ENCODE measurements at places on chromosomes 11 and 22. TPM values are rescaled to one million over a fixed set of nuclear protein-coding genes. Genes with fewer than 3 reads are reported as not detected.
A peak's percentile ranks its signal among the peaks of the same experiment; 100 is the strongest.

Gene PHF21B
- not detected for total RNA-seq

DNA sequence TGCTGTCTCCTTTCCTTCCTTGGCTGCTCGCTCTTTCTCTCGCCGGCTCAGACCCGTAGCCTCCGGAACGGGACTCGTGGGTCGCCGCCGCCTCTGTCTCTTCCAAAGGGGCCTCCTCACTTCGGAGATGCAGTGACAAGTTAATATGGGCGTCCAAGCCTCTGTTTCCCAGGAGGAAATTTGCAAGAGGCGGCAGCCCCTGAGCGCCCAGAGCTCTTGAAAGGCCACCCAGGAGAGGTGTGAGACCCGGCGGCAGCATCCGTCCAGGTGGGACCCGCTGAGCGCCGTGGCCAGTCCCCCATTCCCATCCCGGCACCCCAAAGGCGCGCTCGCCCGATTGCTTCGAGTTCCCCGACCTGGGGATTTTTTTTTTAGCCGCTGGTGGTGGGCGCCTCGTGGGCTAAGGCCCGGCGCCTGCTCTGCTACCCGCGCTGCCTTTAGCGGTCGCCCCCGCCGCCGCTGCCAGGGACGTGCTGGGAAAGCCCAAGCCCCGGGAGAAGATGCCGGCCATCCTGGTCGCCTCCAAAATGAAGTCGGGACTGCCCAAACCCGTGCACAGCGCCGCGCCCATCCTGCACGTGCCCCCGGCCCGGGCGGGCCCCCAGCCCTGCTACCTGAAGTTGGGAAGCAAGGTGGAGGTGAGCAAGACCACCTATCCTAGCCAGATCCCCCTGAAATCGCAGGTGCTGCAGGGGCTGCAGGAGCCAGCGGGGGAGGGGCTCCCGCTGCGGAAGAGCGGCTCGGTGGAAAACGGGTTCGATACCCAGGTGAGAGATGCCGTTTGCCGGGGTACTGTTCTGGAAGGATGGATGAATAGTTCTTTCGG lies 772 bp downstream of the NAV2 start:
- no peak overlapping the region for H3K27ac ChIP-seq
- H3K36me3 ChIP-seq, result no peaks in the 10 kb centered on the region
- peak; percentile 2 for DNase-seq
- H3K27me3 ChIP-seq, result peaks cover 50% of the 10 kb centered on the region

- peak; percentile 31 for DNase-seq
- no peak overlapping the region for H3K4me3 ChIP-seq
- H3K36me3 ChIP-seq, result no peaks in the 10 kb centered on the region
- no peak overlapping the region for H3K27ac ChIP-seq
- no peaks in the 10 kb centered on the region for H3K4me1 ChIP-seq
- H3K27me3 ChIP-seq, result no peaks in the 10 kb centered on the region
These were observed 25.8 kb downstream of the KCNC1 start for GRCh38 chr11:17760102-17761029.

Gene PDGFD
- not detected for total RNA-seq

GRCh38 chr11:117544130-117544800 lies 216.6 kb downstream of the CEP164 start:
- H3K27ac ChIP-seq, result no peak overlapping the region
- no peaks in the 10 kb centered on the region for H3K36me3 ChIP-seq

Gene TFIP11
- total RNA-seq, result 45.9 TPM

- H3K27me3 ChIP-seq, result peaks cover 37% of the 10 kb centered on the region
- H3K27ac ChIP-seq, result no peak overlapping the region
- peaks cover 12% of the 10 kb centered on the region for H3K4me1 ChIP-seq
- no peak for DNase-seq
- no peaks in the 10 kb centered on the region for H3K36me3 ChIP-seq
These were observed 51.4 kb upstream of the WNT7B start for GRCh38 chr22:46028106-46028991.

- H3K4me3 ChIP-seq, result peak overlapping the region; percentile 94
- H3K36me3 ChIP-seq, result peaks cover 25% of the 10 kb centered on the region
- peak overlapping the region; percentile 98 for H3K27ac ChIP-seq
- no peaks in the 10 kb centered on the region for H3K27me3 ChIP-seq
These were observed 1.0 kb upstream of the ZNF143 start for GRCh38 chr11:9459667-9460321.

- no peak overlapping the region for H3K27ac ChIP-seq
- H3K27me3 ChIP-seq, result peaks cover 7% of the 10 kb centered on the region
- H3K4me3 ChIP-seq, result no peak overlapping the region
- peaks cover 5% of the 10 kb centered on the region for H3K4me1 ChIP-seq
- DNase-seq, result no peak
These were observed 23.8 kb upstream of the OAF start for GRCh38 chr11:120186774-120187591.

GRCh38 chr11:36105743-36106581 lies 162.1 kb downstream of the LDLRAD3 start:
- H3K4me3 ChIP-seq, result no peak overlapping the region
- peaks cover 7% of the 10 kb centered on the region for H3K27me3 ChIP-seq
- H3K4me1 ChIP-seq, result no peaks in the 10 kb centered on the region
- H3K27ac ChIP-seq, result no peak overlapping the region
- no peaks in the 10 kb centered on the region for H3K36me3 ChIP-seq

Gene APOBEC3B
- total RNA-seq, result 3.4 TPM

DNA sequence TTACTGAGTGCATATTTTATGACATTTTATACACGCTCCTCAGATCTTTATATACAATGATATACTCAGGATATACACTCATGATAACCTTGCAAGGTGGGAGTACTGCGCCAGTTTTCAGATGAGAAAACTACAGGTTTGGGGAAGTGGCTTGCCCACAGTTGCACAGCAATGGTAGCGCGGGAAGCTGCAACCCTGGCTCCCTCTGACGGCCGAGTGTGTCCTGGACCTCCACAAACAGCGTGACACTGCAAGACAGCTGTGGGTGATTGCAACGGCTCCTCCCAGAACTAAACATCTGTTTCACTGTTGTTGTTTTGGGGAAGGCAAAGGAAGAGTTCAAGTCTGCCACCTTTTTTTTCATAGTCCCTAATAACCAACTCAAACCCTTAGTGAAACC lies 47.0 kb downstream of the PACSIN2 start:
- no peak for DNase-seq
- no peak overlapping the region for H3K4me3 ChIP-seq
- no peak overlapping the region for H3K27ac ChIP-seq
- H3K4me1 ChIP-seq, result peaks cover 54% of the 10 kb centered on the region
- H3K27me3 ChIP-seq, result no peaks in the 10 kb centered on the region
- H3K36me3 ChIP-seq, result peaks cover 27% of the 10 kb centered on the region

DNA sequence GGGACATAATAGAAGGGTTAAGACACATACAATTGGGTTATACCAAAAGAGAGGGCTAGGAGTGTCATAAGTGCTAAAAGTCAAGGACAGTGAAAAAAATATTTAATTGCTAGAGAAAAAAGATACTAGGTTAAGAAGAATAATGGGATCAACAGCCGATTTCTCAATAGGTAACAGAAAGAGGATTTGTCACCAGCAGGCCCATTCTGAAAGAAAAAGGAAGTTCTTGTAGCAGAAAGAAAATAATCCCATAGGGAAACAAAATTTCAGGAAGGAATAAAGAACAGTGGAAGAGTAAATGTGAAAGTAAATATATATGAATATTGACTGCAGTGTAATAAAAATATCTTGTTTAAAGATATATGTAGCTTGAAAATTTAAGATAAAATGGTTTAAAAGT lies 43.3 kb upstream of the ADORA2A start:
- H3K4me1 ChIP-seq, result peaks cover 12% of the 10 kb centered on the region
- H3K4me3 ChIP-seq, result no peak overlapping the region
- H3K36me3 ChIP-seq, result peaks cover 22% of the 10 kb centered on the region

DNA sequence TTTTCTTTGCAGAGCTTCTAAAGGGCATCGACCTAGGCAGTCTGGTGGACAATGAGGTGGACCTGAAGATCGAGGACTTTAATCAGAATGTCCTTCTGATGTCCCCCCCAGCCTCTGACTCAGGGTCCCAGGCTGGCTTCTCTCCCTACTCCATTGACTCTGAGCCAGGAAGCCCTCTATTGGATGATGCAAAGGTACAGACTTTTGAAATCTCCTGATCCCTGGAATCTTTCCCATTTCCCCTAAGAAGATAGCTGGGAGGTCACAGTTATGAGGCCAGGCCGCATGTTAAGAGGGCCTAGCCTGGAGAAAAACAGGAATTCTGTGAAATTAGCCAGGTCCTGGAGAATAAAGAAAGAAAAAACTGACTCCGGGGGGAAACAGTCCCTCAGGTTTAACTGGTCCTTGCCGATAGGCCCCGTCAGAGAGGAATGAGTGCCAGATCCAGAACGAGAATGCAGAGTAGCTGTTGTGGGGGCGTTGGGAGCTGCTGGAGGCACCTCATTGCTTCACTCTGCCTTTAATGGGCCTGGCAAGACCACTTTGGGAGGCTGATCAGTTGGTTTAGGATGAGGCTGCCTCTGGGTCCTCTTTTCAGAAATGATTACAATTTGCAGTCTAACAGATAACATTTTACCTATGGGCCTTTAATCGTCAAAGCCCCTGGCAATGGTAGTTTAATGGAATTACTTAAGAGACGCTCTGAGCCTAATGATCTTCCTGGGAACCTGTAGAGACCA lies 39.2 kb downstream of the SHISA8 start:
- peaks cover 46% of the 10 kb centered on the region for H3K4me1 ChIP-seq
- no peak overlapping the region for H3K27ac ChIP-seq
- H3K4me3 ChIP-seq, result no peak overlapping the region
- no peaks in the 10 kb centered on the region for H3K27me3 ChIP-seq
- peaks cover 55% of the 10 kb centered on the region for H3K36me3 ChIP-seq
- DNase-seq, result no peak

GRCh38 chr11:117816846-117817367 lies 7.6 kb downstream of the FXYD2 start:
- peak; percentile 30 for DNase-seq
- H3K27me3 ChIP-seq, result no peaks in the 10 kb centered on the region
- H3K36me3 ChIP-seq, result peaks cover 3% of the 10 kb centered on the region

DNA sequence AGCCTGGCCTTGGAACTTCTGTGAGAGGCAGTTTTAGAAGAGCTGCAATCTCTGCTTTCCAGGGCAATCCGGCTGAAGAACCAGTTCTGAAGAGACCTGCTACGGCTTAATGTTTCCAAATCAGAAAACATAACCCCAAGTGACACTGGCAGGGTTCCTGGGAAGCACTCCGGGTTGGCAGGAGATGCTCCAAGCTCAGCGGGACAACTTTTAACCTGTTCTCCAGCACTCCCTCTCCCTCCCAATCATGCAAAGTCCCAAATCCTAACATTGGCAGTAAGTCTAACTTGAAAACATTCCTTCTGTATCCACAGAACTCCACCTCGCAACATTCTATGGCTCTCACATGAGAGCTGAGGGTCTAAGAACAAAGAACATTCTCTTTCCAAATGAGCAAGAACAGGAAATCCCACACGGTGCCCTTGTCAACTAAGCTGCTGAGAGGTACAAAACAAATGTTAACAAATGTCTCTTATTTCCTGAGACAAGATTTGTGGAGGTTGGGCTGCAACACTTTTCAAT lies 48.5 kb upstream of the MN1 start:
- H3K27me3 ChIP-seq, result no peaks in the 10 kb centered on the region
- H3K4me1 ChIP-seq, result peaks cover 5% of the 10 kb centered on the region
- DNase-seq, result no peak
- no peak overlapping the region for H3K27ac ChIP-seq

DNA sequence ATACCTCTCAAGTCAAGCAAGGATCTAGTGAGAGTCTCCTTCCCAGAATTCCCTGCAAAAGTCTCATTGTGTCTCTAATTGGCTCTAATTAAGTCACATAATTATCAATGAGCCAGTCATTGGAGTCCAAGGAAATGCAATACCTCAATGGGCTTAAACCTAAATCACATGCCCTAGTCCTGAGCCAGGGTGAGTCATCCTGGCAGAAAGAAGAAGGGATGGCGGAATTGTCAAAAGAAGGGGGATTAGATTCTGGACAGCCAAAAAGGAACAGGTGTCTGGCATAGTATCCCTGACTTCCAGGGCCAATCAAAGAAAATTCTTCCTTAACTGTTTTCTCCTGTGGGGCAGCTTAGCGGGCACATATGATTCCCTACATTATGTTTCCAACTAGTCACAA lies 25.1 kb upstream of the LDLRAD3 start:
- H3K4me1 ChIP-seq, result no peaks in the 10 kb centered on the region
- DNase-seq, result no peak
- H3K27ac ChIP-seq, result no peak overlapping the region
- peaks cover 27% of the 10 kb centered on the region for H3K27me3 ChIP-seq

DNA sequence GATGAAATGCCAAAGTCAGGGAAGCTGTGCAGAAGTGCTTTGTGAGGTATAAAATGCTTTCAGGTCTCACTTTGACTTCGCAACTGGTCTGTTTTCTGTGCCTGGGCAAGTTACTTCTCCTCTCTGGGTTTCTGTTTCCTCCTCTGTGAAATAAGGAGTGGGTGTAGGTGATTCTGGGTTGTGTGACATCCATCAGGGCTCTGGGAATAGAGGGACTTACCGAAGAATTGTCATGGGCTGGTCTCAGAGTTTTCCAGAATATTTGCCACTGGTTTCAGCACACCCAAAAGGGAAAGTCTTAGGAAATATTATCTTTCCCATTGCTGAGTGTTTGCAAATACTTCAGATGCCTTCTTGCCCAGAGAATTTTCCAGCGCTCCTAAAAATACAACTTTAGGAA lies 118.4 kb downstream of the KIAA1671 start:
- no peak for DNase-seq
- H3K4me3 ChIP-seq, result peak overlapping the region; percentile 81
- peaks cover 85% of the 10 kb centered on the region for H3K4me1 ChIP-seq
- peak overlapping the region; percentile 91 for H3K27ac ChIP-seq
- peaks cover 3% of the 10 kb centered on the region for H3K36me3 ChIP-seq
- H3K27me3 ChIP-seq, result no peaks in the 10 kb centered on the region

GRCh38 chr22:46195487-46196165 lies 45.3 kb downstream of the PPARA start:
- no peak overlapping the region for H3K27ac ChIP-seq
- H3K4me1 ChIP-seq, result peaks cover 3% of the 10 kb centered on the region
- H3K4me3 ChIP-seq, result no peak overlapping the region
- no peak for DNase-seq
- no peaks in the 10 kb centered on the region for H3K27me3 ChIP-seq

Gene GRIA4
- not detected for total RNA-seq

Gene PRR5L
- total RNA-seq, result 6.9 TPM

Gene CCDC134
- total RNA-seq, result 15.8 TPM

GRCh38 chr11:118666371-118666770 lies 13.1 kb downstream of the TREH start:
- peaks cover 3% of the 10 kb centered on the region for H3K4me1 ChIP-seq
- H3K27ac ChIP-seq, result no peak overlapping the region
- H3K27me3 ChIP-seq, result no peaks in the 10 kb centered on the region
- no peak overlapping the region for H3K4me3 ChIP-seq
- no peak for DNase-seq

- no peak for DNase-seq
- H3K4me3 ChIP-seq, result no peak overlapping the region
- H3K27ac ChIP-seq, result no peak overlapping the region
- no peaks in the 10 kb centered on the region for H3K4me1 ChIP-seq
These were observed 63.6 kb downstream of the MTNR1B start for GRCh38 chr11:93033093-93033492.

All from activated naive CD8-positive, alpha-beta T cell treated with anti-CD3 and anti-CD28 coated beads for 36 hours (primary cell).